Endothelial cell of coronary artery (primary cell): ENCODE measurements at places on chromosomes 13 and 19. TPM values are rescaled to one million over a fixed set of nuclear protein-coding genes. Genes with fewer than 3 reads are reported as not detected.

The ISOC2 gene
- 44.0 and 69.7 TPM in 2 replicates for total RNA-seq

The NLRP5 gene
- not detected in 2 replicates for total RNA-seq

The STOML3 gene
- total RNA-seq = not detected in 2 replicates

The MZT1 gene
- 10.2 and 16.4 TPM in 2 replicates for total RNA-seq

The GNG14 gene
- not detected in 2 replicates for total RNA-seq

The C19orf85 gene
- not detected in 2 replicates for total RNA-seq

The ZNF625 gene
- 10.4 and 10.5 TPM in 2 replicates for total RNA-seq

The HIPK4 gene
- total RNA-seq = under 0.01 and 0.09 TPM in 2 replicates

The TNFSF9 gene
- total RNA-seq = 0.75 and 0.99 TPM in 2 replicates

The NOVA2 gene
- 4.7 and 6.0 TPM in 2 replicates for total RNA-seq

The VASP gene
- 131 and 141 TPM in 2 replicates for total RNA-seq

The OR10H1 gene
- not detected in 2 replicates for total RNA-seq

The ZNF540 gene
- under 0.01 and 0.28 TPM in 2 replicates for total RNA-seq

The ZNF221 gene
- total RNA-seq = 4.4 and 7.7 TPM in 2 replicates

The CALM3 gene
- 136 and 149 TPM in 2 replicates for total RNA-seq

The ZSCAN1 gene
- total RNA-seq = not detected in 2 replicates

The KCTD15 gene
- total RNA-seq = 45.6 and 51.9 TPM in 2 replicates

The CLEC17A gene
- total RNA-seq = not detected in 2 replicates

The UNC13A gene
- total RNA-seq = under 0.01 and 0.09 TPM in 2 replicates

The PSG5 gene
- 0.81 TPM in 1 of 2 replicates, not detected in the other for total RNA-seq

The CILP2 gene
- under 0.01 and 0.19 TPM in 2 replicates for total RNA-seq

The PLEKHF1 gene
- total RNA-seq = 7.4 and 8.3 TPM in 2 replicates

The GRK1 gene
- not detected in 2 replicates for total RNA-seq

The PTPRH gene
- total RNA-seq = 0.63 and 1.3 TPM in 2 replicates

The CDC34 gene
- 107 and 112 TPM in 2 replicates for total RNA-seq

The ZNF823 gene
- 5.5 TPM in 2 replicates for total RNA-seq

The PSG4 gene
- 0.47 and 1.2 TPM in 2 replicates for total RNA-seq

The ZNF534 gene
- total RNA-seq = not detected in 2 replicates

The FLT1 gene
- 53.7 and 133 TPM in 2 replicates for total RNA-seq

The ASF1B gene
- total RNA-seq = 6.2 and 16.7 TPM in 2 replicates

The SIGLEC12 gene
- not detected in 2 replicates for total RNA-seq
